ENCODE measurements at places on chromosomes 11 and 22. TPM values are rescaled to one million over a fixed set of nuclear protein-coding genes. Genes with fewer than 3 reads are reported as not detected.
A peak's percentile ranks its signal among the peaks of the same experiment; 100 is the strongest.

SMTNL1 gene
- 0.28 TPM for total RNA-seq

DNA sequence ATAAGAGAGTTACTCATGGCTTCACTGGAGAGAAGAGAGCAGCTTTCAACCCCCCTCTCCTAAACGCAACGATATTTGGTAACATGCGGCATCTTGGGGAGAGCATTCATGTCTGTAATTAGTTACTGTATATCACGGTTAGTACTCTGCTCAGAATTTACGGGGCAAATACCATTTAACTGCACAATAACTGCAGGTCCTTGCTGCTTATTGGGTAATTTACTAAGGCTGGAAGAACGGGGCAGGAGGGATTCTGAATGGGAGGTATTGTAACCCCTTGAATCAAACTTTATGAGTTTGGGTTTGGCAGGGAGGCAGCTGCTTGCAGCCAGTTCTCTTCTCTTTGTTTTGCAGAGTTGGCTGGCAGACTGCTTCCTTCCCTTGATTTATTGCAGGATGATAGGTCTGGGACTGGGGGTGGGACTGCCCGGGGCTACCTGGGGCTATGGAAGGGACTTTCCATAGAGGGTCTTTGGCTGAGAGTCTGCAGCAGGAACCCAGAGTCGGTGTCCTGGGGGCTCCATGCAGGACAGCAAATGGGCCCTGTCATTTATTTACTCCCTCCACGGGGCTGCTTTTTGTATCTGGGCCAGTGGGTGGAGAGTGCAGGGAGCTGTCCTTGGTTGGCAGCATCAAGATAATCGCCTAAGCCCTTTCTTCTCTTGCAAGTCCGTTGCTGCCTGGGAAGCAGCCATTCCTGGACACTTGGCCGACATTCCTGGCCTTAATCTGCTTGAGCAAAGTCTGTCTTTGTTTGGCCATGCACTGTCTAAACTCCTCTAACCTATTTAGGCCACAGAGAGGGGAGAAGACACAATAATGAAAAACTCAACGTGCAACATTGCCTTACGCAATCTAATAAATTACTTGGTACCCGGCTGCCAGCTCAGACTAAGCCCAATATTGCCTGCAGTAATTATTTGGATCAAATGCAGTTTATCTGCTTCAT, 188.9 kb downstream of the ST3GAL4 start:
- H3K27me3 ChIP-seq = no peaks in the 10 kb centered on the region
- H3K27ac ChIP-seq = no peak overlapping the region
- no peak overlapping the region for H3K4me3 ChIP-seq
- DNase-seq = peak; percentile 94

- H3K27me3 ChIP-seq = no peaks in the 10 kb centered on the region
- H3K4me1 ChIP-seq = no peaks in the 10 kb centered on the region
- H3K36me3 ChIP-seq = no peaks in the 10 kb centered on the region
- DNase-seq = no peak
- H3K4me3 ChIP-seq = no peak overlapping the region
Measured at GRCh38 chr11:85946221-85946620, 91.0 kb downstream of the CCDC83 start.

GRCh38 chr11:119433358-119433725, 10.4 kb upstream of the THY1 start:
- no peaks in the 10 kb centered on the region for H3K36me3 ChIP-seq
- no peak for DNase-seq
- peaks cover 26% of the 10 kb centered on the region for H3K4me1 ChIP-seq
- no peak overlapping the region for H3K27ac ChIP-seq

- no peak for DNase-seq
- H3K4me3 ChIP-seq = no peak overlapping the region
- H3K36me3 ChIP-seq = no peaks in the 10 kb centered on the region
- H3K27ac ChIP-seq = no peak overlapping the region
Measured at GRCh38 chr11:35647421-35648093, 15.0 kb upstream of the TRIM44 start.

Measured in neural progenitor cell (in vitro differentiated cells).